Right lung (tissue), 10 donors: ENCODE measurements at places on chromosomes 5 and 9. TPM values are rescaled to one million over a fixed set of nuclear protein-coding genes. Genes with fewer than 3 reads are reported as not detected.

GRCh38 chr9:1707291-1707690 is 307.9 kb upstream of the SMARCA2 start:
- no peak for DNase-seq

DNA sequence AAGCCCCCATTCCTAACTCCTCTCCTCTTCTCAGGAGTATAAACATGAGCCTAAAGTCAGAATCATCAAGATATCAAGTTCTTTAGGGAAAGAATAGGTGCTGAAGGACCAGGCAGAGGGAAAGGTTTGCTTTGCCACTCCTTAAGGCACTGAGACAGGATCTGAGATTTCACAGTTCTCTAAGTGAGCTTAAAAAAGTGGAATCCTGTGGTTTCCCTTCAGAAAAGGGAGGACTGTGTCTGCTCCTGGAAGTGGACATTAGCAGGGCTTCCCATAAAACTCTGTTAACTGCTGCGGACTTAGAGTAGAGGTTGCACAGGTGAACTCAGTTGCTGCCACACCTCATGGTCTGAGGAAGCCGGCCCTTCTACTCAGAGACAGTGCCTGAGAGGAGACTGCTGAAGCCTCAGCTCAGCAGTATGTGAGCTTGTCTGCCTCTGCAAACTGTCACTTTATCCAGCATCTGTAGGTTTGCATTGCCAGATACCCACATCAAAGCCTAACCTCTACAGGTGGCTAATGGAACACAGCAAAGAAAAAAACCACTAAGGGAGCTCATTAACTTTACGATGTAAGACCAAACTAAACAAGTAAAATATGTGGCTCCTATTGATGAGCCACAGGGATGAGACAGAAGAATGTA is 42.9 kb downstream of the RIC1 start:
- DNase-seq = no peak

DNA sequence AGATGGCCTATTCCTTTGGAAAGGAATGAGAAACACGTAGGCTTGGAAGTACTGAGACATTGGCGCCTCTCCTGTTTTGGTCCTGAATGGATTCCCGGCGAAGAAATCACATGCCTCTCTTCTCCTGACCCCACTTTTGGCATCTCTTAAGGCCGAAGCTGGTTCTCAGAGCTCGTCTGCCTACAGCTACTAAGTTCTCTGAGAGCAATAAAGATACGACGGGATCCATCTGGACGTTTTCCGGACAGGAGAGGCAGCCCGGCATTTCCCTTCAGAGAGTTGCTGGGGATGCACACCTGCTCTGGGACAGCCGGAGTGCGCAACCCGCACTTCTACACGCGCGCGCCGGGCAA is 336.8 kb upstream of the PUM3 start:
- DNase-seq = no peak

DNA sequence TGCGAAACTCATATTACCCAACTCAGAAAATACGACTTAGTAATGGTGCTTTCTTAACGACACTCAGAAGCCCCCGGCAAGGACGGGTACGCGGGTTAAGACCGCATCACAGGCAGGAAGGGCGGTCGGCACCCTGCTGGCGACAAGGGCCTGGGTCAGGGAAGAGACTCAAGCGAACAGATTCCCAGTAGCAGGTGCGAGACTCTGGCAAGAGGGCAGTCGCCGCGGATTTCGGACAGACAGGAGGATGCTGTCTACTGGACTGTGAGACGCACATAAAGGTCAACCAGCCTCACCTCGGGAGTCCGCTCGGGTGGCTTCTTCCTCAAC is 398 bp downstream of the RAPGEF6 start:
- DNase-seq = no peak

- no peak for DNase-seq
Measured at GRCh38 chr5:156834916-156835315, 15.2 kb upstream of the PPP1R2B start.

GRCh38 chr5:4905674-4906520 is 234.2 kb upstream of the ADAMTS16 start:
- DNase-seq = no peak

GRCh38 chr9:136231478-136232297 is 13.9 kb downstream of the QSOX2 start:
- no peak for DNase-seq

GRCh38 chr5:40960037-40960436 is 50.7 kb downstream of the C7 start:
- no peak for DNase-seq

DNA sequence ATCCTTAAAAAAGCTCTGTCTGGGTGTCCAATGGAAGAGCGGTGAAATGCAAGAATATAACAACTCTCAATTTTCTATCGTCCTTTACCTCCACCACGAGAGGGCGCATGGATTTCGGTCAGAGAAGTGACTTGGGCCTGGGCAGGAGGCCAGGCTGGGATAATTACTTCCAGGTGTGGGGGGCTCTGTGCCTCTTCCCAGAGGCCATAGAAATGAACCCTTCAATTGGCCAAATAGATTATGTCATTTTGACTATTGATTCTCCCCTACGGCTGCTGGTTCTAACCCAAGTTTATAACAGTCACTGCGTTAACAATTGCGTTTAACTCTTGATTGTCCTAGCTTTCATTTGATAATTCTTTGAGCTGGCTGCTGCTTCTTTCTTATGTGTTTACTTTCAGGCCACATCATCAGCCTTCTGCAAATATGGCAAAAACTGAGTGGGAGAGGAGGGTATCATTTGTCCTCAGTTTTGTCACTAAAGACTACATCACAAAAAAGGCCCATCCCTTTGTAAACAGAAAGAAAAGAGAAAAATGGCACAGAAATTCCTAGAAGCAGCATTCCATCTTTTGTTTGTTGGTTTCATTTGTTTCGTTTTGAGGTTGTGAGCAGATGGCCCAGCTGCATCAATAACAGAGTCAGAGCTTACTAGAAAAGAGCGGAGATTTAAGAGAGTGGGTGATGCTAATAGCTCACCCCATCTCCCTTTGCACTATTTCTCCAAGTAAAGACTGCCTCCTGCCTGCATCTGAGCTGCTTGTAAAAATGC is 45.4 kb upstream of the ZFR start:
- peak; percentile 79 for DNase-seq

GRCh38 chr5:75985077-75985476 is 98.1 kb upstream of the SV2C start:
- no peak for DNase-seq

GRCh38 chr9:121073038-121073437 is 1.7 kb upstream of the CNTRL start:
- DNase-seq = peak; percentile 86

- DNase-seq = no peak
Measured at GRCh38 chr9:117093891-117094844, 320.7 kb downstream of the ASTN2 start.

DNA sequence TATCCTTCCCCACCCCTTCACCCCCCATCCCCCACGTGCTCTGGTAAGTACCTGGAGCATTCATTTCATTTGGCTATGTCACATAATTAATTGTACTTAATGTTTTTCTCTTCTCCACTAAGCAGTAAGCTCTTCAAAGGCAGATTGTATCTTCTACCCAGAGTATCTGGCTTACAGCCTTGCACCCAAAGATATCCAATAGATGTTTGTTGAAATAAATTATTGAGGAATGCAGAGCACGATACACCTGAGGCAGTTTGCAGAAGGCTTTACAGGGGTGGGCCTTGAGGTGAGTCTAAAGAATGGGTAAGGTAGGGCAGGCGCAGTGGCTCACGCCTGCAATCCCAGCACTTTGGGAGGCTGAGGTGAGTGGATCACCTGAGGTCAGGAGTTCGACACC is 2.5 kb upstream of the SOWAHA start:
- DNase-seq = no peak

GRCh38 chr9:22389271-22389670 is 57.4 kb upstream of the DMRTA1 start:
- DNase-seq = no peak

GRCh38 chr5:38330207-38330606 is 71.8 kb downstream of the EGFLAM start:
- no peak for DNase-seq

DNA sequence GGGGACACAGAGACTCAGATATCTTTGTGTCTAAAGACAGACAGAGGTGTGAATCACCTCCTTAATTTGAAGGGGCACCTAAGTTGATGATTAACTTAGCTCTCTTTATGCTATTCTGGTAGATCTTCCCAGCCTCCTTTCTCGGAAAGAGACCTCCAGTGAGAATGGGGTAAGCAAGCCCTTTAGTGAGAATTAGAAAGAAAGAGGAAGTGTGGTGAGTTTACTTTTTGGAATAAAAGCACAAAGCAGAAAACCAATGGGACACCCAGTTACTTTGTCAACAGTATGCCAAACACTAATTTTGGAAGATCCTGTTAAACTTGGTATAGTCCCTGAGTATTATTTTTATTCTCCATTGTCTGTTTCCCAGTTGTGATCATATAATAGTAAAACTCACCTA is 302.8 kb upstream of the RASA1 start:
- DNase-seq = no peak

- DNase-seq = no peak
Measured at GRCh38 chr9:121807069-121807822, 155.8 kb downstream of the DAB2IP start.

DNA sequence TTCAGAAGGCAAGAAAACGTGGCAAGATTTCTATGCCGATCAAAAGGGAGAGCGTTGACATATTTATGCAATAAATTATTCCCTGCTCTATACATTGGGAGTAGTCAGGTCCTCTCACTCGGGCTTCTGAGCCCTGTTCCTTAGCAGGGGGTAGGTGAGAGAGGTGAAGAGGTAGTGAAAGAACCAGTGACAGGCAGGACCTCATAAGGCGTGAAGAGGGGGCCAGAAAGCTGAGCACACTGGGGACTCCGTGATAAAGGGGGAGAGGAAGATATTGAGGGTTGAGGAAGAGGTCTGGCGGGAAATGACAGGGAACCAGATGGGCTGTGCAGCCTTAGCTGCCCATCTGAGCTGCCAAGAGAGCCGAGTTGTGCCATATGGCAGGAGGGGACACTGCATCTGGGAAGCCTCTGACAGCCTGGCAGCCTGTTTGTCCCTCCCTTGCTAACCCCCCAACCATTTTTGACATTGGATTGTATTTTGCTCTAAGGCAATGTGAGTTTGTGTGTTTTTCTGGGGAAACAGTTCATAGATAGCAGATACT is 782 bp upstream of the CDC20B start:
- no peak for DNase-seq

DNA sequence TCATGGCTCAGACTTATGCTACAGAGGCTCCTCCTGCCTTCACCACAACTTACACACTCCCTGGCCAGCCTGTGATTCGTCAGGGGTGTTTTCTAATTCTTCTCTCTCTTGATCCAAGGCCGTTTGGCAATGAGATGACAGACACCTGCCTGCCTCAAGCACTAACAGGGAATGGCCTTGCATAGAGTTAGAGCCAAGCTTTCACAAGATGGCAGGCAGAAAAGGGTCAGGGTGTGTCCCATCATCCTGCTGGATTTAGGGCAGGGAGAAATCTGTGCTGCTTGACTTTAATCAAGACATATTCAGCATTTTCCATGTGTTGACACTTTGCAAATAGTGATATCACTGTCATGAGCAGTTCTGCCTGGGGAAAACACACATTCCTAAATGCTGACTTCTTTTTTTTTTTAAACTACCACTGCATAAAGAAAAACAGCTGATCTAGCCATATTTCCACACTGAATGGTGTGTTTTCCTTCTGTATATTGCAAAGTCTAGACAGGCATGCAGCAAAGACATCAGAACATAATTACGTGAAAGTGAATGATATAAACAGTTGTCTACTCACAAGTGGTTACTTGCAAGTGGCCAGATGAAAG is 95.0 kb upstream of the SLC25A48 start:
- peak; percentile 71 for DNase-seq

DNA sequence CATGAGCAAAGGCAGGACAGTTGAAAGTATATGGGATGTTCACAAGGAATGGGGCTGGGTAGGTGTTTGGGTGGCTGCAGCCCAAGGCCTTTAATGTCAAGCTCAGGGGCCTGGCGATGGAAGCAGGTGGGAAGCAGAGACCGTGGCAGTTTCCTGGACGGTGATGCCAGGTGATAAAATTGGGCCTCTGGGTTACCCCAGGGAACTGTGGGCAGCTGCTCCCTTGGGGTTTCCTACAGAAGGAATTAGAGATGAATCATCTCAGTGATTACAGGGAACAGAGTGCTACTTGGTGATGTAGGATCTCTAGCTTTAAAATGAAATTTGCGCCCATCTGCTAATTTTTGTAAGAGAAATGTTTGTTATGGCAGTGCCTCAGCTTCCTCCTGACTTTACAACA is 39.2 kb downstream of the TSTD2 start:
- no peak for DNase-seq

- no peak for DNase-seq
Measured at GRCh38 chr9:119956111-119956510, 586.9 kb upstream of the BRINP1 start.

- DNase-seq = no peak
Measured at GRCh38 chr5:68465133-68465532, 249.6 kb downstream of the PIK3R1 start.

GRCh38 chr5:30347858-30348257 is 845.6 kb upstream of the CDH6 start:
- no peak for DNase-seq

GRCh38 chr9:77013932-77014596 is 5.4 kb upstream of the FOXB2 start:
- DNase-seq = no peak

GRCh38 chr5:20554001-20554400 is 566.0 kb upstream of the CDH18 start:
- DNase-seq = no peak

- DNase-seq = no peak
Measured at GRCh38 chr5:180366326-180366725, 13.2 kb upstream of the GFPT2 start.

DNA sequence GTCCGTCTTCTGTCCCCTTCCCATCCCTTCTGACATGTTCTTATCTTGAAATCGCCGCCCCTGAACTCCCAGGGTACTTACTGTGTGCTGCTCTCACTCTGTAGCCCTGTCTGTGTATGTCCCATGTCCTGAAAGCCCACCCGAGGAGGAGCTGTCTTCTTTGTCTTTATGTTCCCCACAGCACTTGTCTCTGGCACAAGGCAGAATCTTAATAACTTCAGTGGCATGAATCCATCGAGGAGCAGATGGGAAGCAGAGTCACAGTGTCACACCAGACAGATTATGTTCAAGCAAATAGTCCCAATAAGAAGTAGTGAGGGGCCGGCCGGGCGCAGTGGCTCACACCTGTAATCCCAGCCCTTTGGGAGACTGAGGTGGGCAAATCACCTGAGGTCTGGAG is 29.7 kb upstream of the LTC4S start:
- DNase-seq = no peak

PCDHB1 gene
- polyA plus RNA-seq = 0.06 TPM

PRRX2 gene
- polyA plus RNA-seq = 0.88 TPM

SLC6A3 gene
- polyA plus RNA-seq = 4.4 TPM

TAS2R1 gene
- not detected for polyA plus RNA-seq

TXNDC8 gene
- not detected for polyA plus RNA-seq

PNPLA7 gene
- polyA plus RNA-seq = 4.7 TPM

RAD17 gene
- 35.5 TPM for polyA plus RNA-seq

ABCA1 gene
- 12.2 TPM for polyA plus RNA-seq

TAL2 gene
- 0.76 TPM for polyA plus RNA-seq

SOX30 gene
- polyA plus RNA-seq = 0.14 TPM

LCN1 gene
- not detected for polyA plus RNA-seq

ARL10 gene
- 11.4 TPM for polyA plus RNA-seq

CAMK4 gene
- 13.6 TPM for polyA plus RNA-seq

SPATA31A3 gene
- not detected for polyA plus RNA-seq

REEP2 gene
- 1.5 TPM for polyA plus RNA-seq
